D721Med (cell line): ENCODE measurements at places on chromosomes 5 and 9.
A peak's percentile ranks its signal among the peaks of the same experiment; 100 is the strongest.

- no peak for DNase-seq
These were observed 624 bp upstream of the RETREG1 start for GRCh38 chr5:16617274-16617968.

DNA sequence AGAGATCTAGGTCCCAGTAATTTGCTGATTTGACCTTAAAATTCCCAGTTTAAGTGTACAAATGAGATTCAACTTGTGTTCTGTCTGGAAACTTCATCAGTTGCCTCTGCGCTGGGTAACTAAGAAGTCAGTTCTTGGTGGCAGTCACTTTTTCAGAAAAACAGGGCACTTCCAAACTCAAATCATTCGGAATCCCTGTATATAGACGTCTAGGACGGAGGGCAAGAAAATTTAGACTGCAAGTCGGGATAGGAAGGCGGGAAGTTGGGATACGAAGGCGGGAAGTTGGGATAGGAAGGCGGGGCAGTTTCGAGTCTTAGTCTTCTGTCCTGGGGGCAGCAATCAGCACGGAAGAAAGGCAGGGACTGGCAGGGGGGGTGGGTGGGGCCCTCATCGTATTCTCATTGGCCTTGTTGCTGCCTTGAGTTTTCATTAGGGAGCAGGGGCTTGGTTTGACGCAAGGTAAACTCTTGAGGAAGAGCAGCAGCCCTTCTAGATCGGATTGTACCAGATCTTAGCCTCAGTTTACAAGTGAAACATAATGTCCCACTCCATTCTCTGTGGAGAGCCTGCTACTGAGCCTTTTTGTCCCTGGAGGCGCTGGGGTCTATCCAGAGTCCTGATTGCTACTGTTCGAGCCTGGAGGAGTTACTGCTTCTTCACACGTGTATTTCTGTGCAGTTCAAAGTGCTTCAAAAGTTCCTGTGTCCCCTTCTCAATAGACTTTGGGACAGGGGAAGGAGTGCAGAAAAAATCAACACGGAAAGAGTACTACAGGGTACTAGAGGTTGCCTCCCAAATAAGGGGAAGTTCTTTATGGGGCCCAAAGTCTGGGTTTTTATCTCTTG lies 2.7 kb upstream of the PURA start:
- no peak for DNase-seq

DNA sequence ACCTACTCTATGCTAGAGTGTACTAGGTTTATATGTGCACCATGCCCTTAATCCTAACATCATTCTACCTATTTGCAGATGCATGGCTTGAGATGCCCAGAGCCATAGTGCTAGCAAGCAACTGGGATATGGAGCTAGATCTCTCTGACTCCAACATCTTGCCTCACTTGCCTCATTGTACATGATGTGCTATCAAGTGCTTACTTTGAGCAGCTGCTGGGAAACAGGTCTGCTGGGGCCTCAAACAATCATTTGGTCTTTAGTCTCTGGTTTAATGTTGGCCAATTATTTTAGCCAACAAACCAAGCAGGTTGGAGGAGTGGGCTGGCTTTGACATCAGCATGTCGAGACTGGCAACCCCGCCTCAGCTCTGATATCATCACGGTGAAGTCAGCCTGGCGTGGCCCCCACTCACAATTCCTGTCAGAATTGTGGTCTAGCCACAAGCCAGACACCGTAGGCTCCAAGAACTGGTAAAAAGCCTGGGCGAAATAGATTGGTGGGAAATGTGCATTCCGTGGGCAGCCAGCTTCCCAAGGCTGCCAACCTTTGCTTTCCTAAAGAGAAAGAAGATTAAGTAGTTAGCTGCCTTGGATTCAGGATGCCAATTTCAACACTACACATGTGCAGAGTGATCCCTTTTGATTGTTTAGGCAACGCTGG lies 21.1 kb upstream of the GAS1 start:
- DNase-seq, result no peak

GRCh38 chr9:105700668-105701067 lies 6.3 kb downstream of the TMEM38B start:
- no peak for DNase-seq

- no peak for DNase-seq
These were observed 294.7 kb upstream of the DMRT1 start for GRCh38 chr9:546797-547223.

GRCh38 chr9:19441730-19442129 lies 32.9 kb downstream of the ACER2 start:
- DNase-seq, result no peak

DNA sequence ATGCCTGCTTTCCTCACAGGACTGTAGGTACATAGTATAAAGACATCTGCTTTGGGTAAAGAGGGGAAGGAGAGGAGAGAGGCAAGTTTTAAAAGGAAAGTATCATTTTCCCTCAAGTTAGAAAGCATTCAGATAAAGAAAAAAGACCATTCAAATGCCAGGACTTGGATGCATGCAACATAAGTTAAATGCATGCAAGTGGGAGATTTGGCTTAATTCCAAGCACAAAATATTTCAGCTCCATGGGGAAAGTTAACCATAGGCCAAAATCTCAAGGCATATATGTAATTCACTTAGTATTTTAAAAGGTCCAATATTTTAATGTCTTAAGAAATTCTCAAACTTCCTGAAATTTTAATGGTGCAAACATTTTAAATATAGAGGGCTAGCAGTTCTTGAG lies 36.4 kb downstream of the POU5F2 start:
- no peak for DNase-seq

GRCh38 chr9:14783358-14783757 lies 60.8 kb upstream of the CER1 start:
- no peak for DNase-seq

GRCh38 chr9:116860509-116861120 lies 173.5 kb downstream of the TRIM32 start:
- peak; percentile 66 for DNase-seq

- DNase-seq, result no peak
These were observed 41.6 kb downstream of the LHX3 start for GRCh38 chr9:136163248-136163850.

- DNase-seq, result no peak
These were observed 48.4 kb upstream of the HNRNPA0 start for GRCh38 chr5:137802282-137803210.

- no peak for DNase-seq
These were observed 35.2 kb upstream of the GLDC start for GRCh38 chr9:6680797-6681146.

- no peak for DNase-seq
These were observed 150.2 kb upstream of the PHYKPL start for GRCh38 chr5:178382754-178383164.

GRCh38 chr9:113823421-113823820 lies 52.7 kb upstream of the ZNF618 start:
- DNase-seq, result no peak

- DNase-seq, result no peak
These were observed 58.3 kb upstream of the NOTCH1 start for GRCh38 chr9:136603901-136604814.

DNA sequence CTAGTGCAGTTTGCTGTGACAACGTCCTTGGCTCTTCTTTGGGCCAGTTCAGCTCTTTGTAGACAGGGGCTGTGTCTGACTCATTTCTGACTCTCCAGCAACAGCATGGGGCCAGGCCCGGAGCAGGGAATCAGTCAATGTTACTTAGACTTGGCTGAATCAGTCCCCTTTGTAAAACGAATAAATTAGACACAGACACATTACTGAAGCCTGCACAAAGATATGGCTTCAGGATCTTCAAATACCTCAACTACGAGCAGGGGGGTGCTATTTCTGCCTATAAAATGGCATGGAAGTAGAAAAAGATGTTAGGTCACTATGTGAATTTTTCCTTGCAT lies 204.7 kb downstream of the TTLL11 start:
- DNase-seq, result no peak

DNA sequence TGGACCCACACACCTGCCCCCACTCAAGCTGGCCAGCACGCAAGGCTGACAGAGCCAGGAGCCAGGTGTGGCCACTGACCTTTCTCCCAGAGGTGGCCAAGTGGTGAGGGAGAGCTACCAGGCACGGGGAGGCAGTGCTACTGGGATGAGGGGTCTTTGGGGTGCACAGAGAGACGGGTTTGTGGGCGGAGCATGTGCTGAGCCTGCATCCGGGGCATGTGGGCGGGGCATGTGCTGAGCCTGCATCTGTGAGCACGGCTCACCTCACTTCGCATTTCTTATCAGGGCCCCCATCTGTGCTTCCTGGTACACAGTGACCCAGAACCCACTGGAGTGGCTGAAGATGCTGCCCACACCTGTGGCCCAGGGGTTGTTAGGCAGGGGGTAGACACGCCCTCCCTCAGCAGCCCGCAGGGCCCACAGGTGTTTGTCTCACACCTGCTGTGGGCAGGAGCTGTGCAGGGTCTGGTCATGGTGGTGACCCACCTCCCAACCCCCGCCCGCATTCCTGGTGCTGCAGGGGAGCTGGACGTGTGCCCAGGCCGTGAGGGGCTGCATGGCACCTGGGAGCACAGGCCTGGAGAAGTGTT lies 21.5 kb downstream of the CCDC187 start:
- DNase-seq, result no peak

DNA sequence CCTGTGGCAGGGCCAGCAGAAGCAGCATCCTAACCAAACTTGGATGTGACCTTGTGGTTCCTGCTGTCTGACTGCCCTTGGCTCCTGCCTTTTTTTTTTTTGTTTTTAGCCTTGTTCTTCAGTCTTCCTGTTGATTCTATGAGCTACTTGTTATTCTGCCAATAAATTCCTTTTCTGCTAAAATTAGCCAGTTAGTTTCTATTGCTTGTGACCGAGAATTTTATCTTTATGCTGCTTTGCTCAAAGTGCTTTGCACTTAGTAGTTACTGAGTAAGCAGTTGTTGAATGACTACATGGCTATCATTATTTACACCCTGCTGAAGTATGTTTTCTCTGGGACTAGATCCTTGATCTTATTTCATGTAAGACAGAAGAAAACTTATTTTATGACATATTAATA lies 20.8 kb upstream of the ATG10 start:
- DNase-seq, result no peak

DNA sequence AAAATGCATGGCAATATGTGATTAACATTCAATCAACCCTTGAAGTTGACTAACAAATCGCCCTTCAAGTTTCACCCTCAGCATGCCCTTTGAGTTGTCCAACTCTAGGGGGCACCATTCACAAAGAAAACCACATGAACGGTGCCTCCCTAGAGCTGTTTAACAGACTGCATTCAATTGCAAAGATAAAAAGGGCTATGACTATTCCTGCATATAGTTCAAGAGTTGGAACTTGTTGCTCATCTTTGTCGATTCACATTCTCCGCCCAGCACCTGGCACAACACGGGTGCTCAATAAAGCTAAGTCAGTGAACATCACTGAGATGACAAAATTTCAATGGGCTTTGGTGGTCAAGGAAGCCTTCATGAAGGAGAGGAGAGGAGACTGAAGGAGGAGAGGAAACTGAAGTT lies 69.6 kb upstream of the SLC30A5 start:
- no peak for DNase-seq

GRCh38 chr9:133731876-133732638 lies 6.1 kb downstream of the SARDH start:
- DNase-seq, result peak; percentile 96

GRCh38 chr5:118325931-118326330 lies 662.4 kb downstream of the DTWD2 start:
- DNase-seq, result no peak

- no peak for DNase-seq
These were observed 55.3 kb downstream of the ENTREP1 start for GRCh38 chr9:69380301-69380700.

DNA sequence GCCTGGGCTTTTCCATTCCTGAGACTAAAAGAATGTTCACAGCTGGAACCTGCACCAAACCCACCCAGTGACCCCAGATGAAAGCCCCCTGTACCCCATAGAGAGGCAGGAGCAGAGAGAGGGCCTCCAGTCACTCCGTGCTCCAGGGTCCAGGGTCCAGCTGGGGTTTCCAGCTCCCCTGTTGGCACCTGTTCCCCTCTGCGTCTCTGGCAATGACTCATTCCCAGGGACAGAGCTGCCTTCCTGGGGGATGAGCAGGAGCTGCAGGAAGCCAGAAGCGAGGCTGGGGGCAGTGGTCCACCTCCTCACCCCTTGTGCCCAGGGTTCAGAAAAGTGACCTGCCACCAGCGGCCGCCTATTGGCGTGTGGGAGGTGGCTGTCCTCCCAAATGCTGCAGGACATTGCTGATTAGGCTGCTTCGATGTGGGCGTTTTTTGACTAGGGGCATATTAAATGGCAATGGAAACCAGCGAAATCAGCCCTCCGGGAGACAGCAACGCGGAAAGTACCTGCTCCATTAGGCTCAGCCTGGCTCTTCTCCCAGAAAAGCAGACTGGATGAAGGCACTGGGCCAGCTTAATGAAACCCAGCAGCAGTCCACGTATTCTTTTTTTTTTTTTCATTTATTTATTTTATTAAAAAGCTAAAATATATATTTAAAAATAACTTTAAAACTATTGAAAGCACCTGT lies 97.4 kb downstream of the DAP start:
- DNase-seq, result no peak

DNA sequence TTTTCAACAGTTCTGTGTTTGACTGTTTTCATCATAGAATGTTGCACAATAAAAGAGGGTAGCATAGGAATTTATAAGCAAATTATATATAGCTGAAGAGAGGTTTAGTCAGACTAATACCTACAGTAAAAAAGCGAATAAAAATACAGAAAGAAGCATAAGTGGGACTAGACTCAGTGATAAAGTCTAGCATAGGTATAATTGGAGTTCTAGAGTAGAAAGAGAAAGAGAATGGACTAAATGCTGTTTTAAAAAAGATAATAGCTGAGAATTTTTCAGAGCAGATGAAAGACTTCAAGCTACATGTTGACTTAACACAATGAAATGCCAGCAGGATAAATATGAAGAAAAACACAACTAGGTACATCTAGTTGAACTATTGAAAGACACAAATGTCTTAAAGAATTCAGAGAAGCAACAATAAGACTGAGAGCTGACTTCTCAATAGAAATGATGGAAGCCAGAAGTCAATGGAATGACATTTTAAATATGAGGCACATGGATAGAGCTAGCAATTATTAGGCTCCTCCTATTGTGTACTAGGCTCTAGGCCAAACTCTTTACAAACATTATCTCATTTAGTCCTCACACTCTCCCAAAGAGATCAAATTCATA lies 573.9 kb downstream of the ZNF608 start:
- no peak for DNase-seq

DNA sequence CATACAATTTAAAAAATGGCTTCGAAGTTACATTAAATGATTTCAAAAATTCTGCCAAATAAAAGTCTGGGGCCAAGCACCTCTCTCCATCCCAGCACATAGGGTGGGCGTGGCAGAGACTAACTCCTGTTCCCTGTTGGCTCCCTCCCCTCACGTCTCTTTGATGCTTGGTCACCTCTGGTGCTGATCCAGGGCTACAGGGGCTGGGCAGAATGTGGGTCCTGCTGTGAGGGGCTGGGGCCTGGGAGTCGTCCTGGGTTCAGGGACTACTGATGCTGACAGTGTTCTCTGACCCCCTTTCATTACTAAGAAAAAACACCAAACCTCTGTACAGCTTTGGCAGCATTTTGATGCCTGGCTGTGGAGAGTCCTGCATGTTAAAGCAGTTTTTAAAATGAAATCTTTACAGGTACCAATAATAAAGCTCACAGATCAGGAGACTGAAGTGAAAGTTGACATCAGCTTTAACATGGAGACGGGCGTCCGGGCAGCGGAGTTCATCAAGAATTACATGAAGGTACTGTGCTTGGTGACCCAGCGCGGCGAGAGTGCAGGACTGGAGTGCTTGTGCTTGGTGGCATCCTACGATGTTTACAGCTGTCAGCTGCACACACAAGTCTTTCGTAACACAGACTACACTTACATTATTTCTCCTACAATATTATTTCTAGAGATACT lies 29.0 kb downstream of the TENT4A start:
- no peak for DNase-seq
